ENCODE measurements at places on chromosomes 4 and X. TPM values are rescaled to one million over a fixed set of nuclear protein-coding genes. Genes with fewer than 3 reads are reported as not detected.

IBSP gene
- total RNA-seq, result not detected

ARHGAP6 gene
- total RNA-seq, result 0.22 TPM

DMP1 gene
- not detected for total RNA-seq

SPANXN4 gene
- not detected for total RNA-seq

PASD1 gene
- not detected for total RNA-seq

MUC7 gene
- not detected for total RNA-seq

FGA gene
- total RNA-seq, result not detected

SCML1 gene
- total RNA-seq, result 4.1 TPM

NIPAL1 gene
- 0.20 TPM for total RNA-seq

MAGEA3 gene
- total RNA-seq, result not detected

RXFP1 gene
- total RNA-seq, result not detected

GRCh38 chrX:23524467-23524866 lies 142.8 kb upstream of the PRDX4 start:
- no peak for DNase-seq

DNA sequence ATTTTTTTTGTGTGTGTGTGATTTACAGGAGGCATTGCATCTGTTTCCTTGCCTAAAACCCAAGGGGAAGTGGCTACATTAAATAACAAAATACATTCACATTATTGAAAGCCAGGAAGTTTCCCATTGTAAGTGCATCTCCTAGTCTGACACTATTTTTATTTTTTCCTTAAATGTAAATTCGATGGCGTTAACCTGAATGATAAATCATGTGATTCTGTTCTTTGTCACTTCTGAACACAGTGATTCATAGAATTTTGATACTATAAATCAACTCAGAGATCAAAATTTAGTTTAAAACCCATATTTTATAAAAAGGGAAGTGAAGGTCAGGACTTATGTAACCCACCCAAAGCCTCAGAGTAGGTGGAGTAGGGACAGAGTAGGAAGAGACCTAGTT lies 258.1 kb downstream of the GABRG1 start:
- no peak for DNase-seq

DNA sequence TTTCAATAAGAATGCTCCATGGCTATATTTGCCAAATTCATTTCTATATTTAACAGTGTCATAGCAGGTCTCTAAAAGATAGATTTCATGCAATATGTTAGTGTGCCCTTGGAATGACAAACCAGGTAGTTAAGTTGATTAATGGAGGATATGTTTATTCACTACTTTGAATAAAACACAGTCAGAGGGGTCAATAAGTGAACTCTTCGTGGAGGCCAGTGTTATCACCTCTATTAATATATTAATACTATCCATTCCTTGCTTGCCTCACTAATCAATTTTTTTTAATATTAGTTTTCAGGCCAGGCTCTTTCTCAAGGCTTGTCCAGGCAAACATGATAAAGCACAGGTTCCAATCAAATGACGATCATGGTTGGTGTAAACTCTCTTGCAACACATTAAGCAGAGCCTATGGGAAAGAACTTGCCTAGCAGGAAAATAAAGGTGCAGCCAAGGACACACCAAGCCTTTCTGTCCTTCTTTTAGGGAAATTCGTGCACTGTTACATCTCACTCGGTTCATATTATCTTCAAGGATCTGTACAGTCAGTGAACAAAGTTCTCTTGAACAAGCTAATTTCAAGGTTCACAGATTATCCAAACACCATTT lies 144.7 kb downstream of the DCK start:
- no peak for DNase-seq

DNA sequence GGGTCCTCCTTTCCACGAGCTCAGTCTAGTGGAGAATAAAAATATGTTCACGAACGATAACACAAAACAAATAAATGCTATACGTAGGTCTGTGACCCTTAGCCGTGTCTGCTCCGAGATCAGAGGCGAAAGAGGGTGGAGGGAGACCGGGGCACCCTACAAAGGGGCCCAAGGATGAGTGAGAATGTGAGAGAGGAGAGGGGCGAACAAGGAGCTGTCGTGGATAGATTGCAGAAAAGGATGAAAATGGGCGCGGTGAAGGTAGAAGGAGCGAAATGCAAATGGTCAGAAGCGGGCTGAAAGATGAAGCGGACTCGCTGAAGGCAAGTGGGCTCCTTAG lies 6.2 kb upstream of the ZBTB33 start:
- peak; percentile 1 for DNase-seq

GRCh38 chr4:8141935-8142334 lies 16.7 kb downstream of the ABLIM2 start:
- DNase-seq, result no peak

DNA sequence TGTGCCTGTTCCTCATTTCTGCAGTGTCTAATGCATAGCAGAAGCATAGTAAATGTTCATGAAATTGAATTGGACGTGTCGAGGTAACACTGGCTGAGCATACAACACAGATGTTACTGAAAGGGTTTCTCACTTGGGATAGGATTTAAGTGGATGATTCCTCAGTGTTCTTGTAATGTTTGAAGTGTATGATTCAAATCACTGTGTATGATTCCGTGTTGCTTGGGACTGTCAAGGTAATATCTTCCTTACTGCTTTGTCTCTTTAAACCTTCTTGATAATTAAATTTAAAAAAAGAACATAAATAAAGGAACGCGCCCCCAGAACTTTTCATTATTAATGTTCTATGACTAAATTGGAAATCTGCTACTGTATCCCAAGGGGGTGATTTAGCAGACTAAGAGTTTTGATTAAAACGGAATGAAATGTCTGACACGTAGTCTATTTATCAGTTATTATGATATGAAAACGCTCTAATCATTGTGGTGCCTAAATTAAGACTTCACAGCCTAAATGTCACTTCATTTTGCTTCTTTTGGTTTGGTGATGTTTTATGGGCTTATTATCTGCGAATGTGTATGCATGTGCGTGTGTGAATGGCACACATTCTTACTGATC lies 696.9 kb upstream of the EPHA5 start:
- DNase-seq, result no peak

GRCh38 chrX:46838486-46838870 lies 1.6 kb downstream of the RP2 start:
- no peak for DNase-seq

DNA sequence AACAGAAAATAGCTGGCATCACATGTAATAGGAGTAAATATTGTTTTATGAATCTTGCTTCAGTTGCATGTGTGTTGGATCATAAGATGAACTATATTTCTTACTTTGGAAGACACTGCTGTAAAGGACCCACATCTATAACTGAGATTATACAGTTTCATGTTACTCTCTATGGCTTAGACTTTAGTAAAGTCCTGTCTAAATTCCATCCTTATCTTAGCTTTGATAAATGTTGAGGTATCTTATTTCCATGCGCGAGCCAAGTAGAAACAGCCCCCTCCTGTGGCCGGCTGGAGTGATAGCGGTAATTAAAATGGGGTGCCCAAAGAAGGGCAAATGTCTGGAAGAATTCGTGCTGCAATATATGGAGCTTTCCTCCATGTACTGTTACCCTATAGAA lies 43.0 kb downstream of the CCDC158 start:
- peak; percentile 51 for DNase-seq

DNA sequence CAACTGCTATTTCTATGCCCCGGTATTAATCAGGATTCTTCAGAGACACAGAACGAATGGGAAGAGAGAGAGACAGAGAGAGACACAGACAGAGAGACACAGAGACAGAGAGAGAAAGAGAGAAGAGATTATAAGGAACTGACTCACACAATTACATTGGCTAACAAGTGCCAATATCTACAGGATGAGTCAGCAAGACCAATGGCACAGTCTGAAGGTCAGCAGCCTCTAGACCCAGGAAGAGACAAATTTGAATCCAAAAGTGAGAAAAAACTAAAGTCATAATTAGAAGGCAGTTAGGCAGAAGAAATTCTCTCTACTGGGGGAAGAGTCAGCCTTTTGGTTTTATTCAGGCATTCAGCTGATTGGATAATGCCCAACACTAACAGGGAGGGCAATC lies 187.3 kb downstream of the MAB21L2 start:
- DNase-seq, result peak; percentile 5

- no peak for DNase-seq
Observed at GRCh38 chr4:170005472-170005871, 20.7 kb downstream of the MFAP3L start.

GRCh38 chrX:44071070-44071645 lies 98.0 kb upstream of the NDP start:
- DNase-seq, result no peak

- peak; percentile 77 for DNase-seq
Observed at GRCh38 chrX:57451426-57452020, 140.3 kb upstream of the ZXDB start.

DNA sequence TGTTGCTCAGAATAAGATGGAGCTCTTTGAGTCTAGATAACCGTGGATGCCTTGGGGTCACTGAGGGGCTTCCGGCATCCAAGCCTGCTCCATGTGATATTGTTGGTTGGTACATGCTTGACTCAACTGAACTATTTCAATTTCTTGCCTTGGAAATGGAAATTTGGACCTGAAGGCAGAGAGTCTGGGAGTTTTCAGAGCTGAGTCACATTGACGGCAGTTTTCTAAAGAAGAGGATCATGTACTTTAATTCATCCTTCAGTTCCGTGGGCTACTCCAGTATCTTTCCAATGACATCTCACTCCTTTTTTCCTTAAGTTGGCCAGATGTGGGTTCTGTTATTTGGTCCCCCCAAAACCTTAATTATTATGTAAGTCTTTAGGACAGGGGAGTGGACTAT lies 100.5 kb downstream of the MFAP3L start:
- DNase-seq, result no peak

DNA sequence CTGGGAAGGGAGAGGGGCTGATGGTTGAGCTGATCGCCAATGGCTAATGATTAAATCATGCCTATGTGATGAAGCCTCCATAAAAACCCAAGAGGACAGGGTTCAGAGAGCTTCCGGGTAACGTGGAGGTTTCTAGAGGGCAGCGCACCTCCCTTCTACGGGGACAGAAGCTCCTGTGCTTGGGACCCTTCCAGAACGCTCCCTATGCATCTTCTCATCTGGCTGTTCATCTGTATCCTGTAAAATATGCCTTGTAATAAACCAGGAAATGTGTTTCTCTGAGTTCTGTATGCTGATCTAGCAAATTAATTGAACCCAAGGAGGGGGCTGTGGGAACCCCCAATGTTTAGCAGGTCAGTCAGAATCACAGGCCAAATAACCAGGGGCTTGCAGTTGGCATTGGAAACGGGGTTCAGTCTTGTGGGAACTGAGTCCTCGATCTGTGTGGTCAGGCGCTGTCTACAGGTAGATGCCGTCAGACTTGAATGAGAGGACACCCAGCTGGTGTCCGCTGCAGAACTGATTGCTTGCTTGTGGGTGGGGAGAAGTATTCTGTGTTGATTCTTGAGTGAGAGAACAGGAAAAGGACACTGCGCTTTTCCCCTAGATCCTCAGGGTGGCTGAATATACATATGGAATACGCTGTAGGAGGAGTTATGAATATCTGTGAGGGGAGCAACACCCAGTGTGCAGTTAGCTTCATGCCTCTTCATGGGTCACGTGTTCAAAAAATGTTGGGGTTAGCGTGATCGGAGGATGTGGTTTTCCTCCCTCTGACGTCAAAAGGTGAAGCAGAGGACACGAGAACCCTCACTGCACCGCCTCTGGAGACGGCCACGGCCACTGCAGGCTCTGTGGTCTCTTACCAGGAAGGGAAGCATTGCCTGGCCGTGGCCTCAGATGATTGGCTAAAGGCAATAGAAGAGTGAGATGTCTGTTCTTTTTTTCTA lies 29.2 kb downstream of the HTT-AS start:
- DNase-seq, result no peak

DNA sequence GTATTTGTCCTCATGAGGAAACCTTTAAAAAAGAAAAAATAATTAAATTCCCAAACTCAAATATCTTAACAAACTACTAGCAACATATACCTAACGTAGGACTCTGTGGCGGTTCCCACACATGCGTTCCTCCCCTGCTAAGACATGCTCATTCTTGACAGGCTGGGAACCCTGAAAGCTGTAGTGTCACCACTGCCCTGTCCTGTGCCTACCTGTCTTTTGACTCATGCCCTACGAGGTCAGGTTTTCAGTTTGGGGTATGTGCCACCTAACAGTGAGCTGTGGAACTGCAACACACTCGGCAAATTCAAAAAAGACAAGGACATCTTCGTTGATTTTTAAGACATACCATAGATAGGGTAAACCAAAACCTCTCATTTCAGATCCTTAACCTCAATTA lies 17.8 kb downstream of the IDS start:
- DNase-seq, result no peak

GRCh38 chr4:7244331-7244665 lies 52.0 kb downstream of the SORCS2 start:
- no peak for DNase-seq

- no peak for DNase-seq
Observed at GRCh38 chr4:23923141-23923540, 33.3 kb upstream of the PPARGC1A start.

DNA sequence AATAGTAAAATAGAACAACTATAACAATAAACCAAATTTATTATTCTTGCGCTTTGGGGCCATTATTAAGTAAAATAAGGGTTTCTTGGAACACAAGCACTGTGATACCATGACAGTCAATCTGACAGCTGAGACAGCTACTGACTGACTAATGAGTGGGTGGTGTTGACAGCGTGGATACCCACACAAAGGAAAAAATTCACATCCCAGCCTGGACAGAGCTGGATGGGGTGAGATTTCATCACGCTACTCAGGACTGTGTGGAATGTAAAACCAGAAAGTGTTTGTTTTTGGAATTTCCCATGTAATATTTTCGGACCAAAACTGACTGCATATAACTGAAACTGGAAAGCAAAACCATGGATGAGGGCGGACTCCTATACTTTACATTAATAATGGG lies 48.8 kb downstream of the IGFBP7 start:
- no peak for DNase-seq

- no peak for DNase-seq
Observed at GRCh38 chr4:146182443-146182842, 6.9 kb downstream of the LSM6 start.

DNA sequence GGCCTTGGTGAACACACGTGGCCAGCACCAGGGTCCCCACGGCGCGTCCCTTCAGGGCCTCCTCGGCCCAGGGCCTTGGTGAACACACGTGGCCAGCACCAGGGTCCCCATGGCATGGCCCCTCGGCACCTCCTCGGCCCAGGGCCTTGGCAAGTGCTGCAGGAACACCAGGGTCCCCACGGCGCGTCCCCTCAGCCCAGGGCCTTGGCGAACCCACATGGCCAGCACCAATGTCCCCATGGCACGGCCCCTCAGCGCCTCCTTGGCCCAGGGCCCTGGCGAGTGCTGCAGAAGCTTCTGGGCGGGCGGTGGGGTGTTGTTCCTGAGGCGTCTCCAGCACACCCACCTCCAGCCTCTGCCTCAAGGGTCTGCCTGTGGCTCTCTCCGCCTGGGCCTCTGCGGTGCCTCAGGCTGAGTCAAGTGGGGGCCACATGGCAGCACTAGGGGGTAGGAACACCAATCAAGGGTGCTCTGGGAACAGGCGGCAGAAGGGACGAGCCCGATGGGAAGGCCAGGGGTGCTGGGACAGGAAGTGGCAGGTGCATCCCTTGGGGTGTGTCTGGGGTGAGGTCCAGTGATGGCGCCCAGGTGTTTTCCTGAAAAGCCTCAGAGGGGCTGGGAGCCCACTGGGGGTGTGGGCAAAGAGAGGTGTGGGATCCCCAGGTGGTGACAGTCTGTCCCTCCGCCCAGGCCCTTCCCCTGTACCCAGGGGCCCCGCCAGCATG lies 41.8 kb upstream of the CPLX1 start:
- DNase-seq, result no peak
